ENCODE measurements at places on chromosomes 7 and 10.
A peak's percentile ranks its signal among the peaks of the same experiment; 100 is the strongest.

- no peak for DNase-seq
Observed at GRCh38 chr10:71278691-71279588, 40.1 kb upstream of the SLC29A3 start.

DNA sequence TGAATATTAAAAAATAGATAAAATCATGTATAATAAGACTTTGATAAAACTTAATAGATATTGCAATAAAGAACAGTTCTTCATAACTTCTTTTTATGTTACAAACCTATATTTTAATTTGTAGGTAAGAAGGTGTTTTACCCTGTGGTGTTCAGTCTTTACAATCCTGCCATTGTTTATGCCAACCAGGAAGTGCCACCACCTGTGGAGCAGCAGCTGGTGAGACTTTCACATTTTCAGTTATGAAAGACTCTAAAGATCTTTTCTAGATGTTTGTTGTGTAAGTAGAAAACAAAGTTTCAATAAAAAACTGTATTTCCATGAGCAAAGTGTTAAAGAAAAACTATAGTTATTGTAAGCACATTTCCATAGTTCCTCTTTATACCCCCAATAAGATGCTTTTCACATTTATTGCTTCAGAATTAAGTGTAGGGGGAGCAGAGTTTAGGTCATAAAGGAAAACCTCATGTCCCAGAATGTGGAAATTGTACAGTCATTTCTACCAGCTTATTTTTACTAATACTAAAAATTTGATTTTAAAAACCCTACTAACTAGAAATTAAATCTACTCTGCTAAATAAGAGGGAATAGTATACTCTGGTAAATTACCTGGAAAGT, 28.7 kb downstream of the CSGALNACT2 start:
- no peak for DNase-seq

DNA sequence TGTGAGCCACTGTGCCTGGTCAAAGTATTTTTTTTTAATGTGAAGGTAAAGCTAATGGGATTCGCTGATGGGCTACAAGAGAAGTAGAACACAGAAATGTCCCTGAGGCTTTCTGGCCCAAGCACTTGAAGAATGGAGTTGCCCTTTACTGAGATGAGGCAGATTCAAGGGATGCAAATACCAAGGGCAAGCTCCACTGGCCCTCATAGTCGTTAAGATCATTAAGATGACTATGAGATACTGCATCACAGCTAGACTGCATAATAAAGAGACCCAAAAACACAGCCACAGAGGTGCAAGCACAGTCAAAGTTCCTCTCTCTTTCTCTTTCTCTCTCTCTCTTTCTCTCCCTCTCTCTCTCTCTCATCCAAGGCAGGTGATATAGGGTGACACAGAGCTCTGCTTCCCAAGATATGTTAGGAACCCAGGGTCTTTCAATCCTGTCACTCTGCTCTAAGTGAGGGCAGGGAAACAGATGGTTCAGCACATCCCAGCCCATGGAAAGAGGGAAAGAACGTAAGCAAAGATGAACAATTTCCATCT, 117.4 kb downstream of the SFMBT2 start:
- no peak for DNase-seq

DNA sequence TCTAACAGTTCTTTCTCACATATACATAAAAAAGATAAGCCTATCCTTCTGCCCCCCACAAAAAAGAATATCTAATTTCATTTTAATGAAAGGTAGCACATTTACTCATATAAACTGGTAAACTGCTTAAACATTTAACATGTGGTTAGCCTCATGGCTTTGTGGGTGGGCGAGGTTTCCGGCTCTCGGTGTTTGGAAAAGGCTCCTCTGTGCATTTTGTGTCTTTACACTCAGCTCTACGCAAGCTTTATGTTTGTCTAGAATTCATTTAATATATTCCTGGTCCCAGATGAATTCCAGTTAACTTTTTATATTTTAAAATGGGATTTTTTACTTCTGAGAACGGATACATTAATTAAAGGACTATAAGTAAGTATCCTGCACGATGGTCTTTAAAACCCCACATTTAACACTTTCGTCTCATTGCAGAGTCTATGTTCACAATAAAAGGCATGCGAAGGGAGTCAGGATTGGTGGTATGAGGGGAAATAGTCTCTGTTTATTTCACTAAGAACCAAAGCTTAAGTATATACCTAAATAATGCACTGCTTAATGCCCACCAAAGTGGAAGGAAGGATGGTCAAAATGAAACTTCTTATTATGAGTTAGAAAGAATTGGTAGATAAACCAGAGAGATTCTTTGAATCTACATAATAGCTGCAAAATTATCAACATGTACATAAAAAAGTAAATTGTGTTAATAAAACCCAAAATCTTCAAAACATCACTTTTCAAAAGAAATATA, 197.2 kb downstream of the CRPPA start:
- peak; percentile 34 for DNase-seq

- DNase-seq = no peak
Observed at GRCh38 chr7:27248911-27249723, 6.5 kb downstream of the EVX1 start.

- peak; percentile 77 for DNase-seq
Observed at GRCh38 chr10:86706401-86706841, 38.1 kb downstream of the LDB3 start.

- DNase-seq = no peak
Observed at GRCh38 chr7:131673576-131673975, 117.1 kb upstream of the PODXL start.

DNA sequence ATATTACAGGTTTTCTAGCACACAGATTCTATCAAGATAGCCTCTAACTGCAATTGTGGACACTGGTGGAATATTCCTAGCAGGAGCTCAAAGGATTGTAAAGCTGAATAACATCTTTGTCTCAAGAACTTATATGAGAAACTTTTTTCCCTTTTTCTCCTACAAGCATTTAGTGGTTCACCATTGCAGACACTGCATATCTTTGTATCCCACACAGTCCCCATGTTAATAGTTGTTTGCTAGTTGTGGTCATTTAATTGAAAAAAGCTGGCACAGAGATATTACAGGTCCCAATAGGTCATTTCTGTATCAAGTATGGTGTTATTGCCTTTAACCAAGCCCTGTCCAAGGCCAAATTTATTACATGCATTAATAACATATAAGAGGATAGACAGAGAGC, 226.2 kb upstream of the TCF7L2 start:
- DNase-seq = no peak

DNA sequence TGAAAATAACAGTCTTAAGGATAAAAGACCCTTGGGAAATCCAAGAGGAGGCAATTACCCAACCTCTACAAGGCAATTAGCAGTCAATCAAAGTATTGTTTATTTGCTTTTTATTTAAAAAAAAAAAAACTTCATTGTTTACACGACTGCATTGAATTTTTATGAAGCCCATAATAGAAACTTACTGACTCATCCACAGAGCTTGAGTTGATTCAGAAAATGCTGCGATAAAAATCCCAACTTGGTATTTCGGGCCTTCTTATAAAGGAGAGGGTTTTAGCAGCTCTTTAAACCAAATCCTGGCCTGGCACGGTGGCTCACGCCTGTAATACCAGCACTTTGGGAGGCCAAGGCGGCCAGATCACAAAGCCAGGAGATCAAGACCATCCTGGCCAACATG, 69.2 kb upstream of the PALS2 start:
- no peak for DNase-seq

DNA sequence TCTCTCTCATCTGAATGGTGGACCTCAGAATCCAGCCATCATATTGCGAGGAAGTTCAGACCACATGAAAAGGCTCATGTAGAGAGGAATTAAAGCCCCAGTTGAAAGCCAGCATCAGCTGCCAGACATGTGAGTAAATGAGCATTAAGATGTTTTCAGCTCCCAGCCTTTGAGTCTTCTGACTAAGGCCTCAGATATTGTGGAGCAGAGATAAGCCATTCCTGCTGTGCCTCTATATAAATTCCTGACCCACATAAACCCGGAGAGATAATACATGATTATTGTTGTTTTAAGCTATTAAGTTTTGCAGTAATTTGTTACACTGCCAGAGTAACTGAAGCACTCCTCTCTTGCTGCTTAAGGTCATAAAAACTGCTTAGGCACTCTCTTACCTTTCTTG, 14.6 kb downstream of the FAM149B1 start:
- DNase-seq = no peak

- DNase-seq = no peak
Observed at GRCh38 chr7:102918845-102919244, 6.0 kb downstream of the LRRC17 start.

GRCh38 chr10:6145166-6145987, 56.5 kb downstream of the RBM17 start:
- no peak for DNase-seq

DNA sequence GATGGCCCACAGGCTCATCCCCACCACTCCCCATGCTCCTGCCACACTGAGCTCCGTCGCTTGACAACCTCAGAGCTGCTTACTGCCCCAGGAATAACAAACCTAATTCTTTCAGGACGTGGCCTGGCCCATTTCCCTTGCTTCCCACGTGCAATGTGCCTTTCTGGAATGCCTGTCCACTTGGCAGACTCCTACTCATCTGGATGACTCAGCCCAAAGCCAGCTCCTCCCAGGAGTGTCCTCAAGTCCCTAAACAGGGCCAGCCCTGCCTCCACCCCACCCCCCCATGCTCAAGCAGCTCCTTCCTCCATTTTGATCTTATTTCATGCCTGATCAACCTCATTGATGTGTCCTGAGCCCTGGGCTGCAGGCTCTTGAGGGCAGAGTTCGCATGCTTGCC, 164.9 kb upstream of the RNF32 start:
- DNase-seq = peak; percentile 80

GRCh38 chr10:130561681-130562080, 425.5 kb downstream of the GLRX3 start:
- no peak for DNase-seq

- no peak for DNase-seq
Observed at GRCh38 chr10:47144525-47144924, 155.5 kb upstream of the GDF10 start.

- DNase-seq = no peak
Observed at GRCh38 chr7:99124751-99125504, 19.0 kb downstream of the SMURF1 start.

DNA sequence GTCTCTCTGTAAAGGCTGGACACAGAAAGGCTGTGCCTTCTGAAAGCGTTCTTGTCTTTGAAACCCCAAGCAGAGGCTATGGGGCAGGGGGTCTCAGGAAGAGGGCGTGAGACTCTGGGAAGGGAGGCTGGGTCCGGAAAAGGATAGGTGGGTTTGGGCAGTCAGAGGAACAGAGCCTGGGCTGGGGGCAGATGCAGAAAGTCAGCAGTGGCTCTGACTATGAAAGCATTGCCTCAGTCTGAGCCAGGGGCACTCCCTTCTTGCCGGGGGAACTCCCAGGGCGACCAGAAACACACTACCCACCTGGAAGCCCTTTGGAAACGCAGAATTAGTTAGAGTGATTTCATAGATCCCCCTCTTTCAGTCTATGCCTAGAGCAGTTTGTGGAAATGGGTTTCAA, 72.0 kb downstream of the VWA2 start:
- peak; percentile 50 for DNase-seq

DNA sequence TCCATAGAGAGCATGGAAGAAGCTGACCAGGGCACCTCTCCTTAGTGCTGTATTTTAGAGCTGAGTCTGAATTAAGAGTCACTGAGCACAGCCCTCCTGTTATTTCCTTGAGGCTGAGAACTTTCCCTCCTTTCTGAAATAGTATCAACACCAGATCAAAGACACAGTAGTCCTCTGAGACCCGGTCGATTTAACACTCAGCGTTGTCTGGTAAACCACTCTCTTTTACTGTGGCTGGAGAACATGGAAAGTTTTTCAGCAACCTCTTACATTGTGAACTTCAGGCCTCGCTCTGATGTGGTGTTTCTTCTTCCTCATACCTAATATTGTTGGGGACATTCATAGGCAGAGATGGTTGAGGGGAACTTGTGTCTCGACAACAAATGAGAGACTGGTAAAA, 202.0 kb upstream of the MTPN start:
- no peak for DNase-seq

DNA sequence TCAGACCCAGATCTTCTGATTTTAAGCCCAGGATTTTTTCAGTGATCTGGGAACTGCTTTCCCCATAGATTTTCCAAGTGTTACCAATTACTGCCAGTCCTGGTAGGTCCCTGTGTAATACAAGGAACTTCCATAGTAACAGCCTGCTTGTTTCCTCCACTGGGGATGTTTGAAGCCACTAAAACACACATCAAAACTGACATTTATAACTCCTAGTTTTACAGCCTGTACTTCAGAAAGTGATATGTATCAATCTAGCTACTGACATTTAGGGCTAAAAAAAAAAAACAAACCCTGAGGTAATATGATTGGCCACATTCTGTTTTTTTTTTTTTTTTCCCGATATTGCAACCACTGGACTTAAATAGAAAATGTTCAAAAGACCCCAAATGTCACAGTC, 166.9 kb upstream of the SP4 start:
- DNase-seq = no peak
